ENCODE measurements at places on chromosomes 7 and 10.

GRCh38 chr7:82141427-82141826 lies 302.1 kb downstream of the CACNA2D1 start:
- DNase-seq: no peak

DNA sequence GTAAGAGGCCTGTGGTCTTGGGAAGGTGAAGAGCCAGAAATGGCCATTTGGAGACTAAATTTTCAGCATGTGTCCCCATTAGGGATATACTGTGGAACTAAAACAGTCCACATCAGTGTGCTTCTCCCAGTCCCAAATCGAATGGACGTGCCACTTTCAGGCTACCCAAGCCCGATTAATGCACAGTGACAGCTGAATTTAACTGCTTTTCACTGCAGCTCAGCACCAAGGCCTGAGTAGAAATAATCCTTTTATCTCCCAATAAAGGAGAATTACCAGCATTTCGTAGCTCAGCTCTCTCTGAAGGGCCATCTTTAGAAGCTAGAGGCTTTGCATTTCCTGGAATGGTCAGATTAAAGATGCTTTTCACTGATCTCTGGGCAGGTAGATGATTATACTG lies 183.3 kb downstream of the NPSR1 start:
- no peak for DNase-seq

GRCh38 chr7:74006032-74006431 lies 21.9 kb upstream of the ELN start:
- no peak for DNase-seq

DNA sequence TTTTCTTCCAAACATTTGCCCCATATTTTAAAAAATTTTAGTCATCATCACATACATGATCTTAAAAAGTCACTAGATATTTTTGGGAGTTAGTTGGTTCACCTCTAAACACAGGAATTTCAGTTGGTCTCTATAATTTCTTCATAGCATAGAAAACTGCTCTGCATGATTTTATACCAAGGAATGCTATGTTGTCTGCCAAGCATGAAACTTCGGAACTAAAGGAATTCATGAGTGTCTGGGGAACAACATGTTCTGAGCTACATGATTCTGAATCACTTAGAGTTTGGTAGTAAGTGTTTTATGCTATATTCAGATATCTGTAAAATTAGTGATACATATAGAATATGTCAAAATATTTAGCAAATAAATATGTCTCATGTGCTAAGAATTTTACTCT lies 957.8 kb downstream of the GATA3 start:
- DNase-seq: no peak

GRCh38 chr7:91055219-91055618 lies 209.0 kb upstream of the FZD1 start:
- DNase-seq: no peak

All from suprapubic skin (tissue), 4 donors.